CD4-positive, alpha-beta T cell treated with Interleukin-12 subunit alpha and Interleukin-12 subunit beta, for 1 hour (primary cell): ENCODE measurements at places on chromosomes 7 and 10.

- DNase-seq: no peak
Observed at GRCh38 chr7:54111814-54112511, 430.2 kb upstream of the VSTM2A start.

- no peak for DNase-seq
Observed at GRCh38 chr7:2172311-2173188, 60.2 kb downstream of the MAD1L1 start.

- no peak for DNase-seq
Observed at GRCh38 chr10:32174349-32174893, 118.2 kb upstream of the KIF5B start.

DNA sequence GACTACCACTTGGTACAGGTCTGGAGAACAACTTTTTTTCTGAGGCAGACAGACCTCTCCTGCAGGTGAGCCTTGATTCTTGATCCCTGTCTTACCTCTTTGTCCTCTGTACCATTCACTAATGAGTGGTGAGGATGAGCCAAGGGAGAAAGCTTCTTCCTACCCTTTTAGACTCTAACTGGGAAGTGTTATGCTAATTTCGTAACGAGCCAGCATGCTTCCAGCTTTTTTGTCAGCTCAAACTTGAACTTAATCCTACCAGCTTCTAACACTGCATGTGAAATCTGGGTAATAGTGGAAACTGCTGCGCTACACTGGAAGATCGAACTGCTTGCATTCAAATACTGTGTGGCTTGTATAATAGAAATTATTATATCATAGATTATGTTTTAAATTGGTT is 87.0 kb downstream of the NEUROD6 start:
- DNase-seq: no peak

DNA sequence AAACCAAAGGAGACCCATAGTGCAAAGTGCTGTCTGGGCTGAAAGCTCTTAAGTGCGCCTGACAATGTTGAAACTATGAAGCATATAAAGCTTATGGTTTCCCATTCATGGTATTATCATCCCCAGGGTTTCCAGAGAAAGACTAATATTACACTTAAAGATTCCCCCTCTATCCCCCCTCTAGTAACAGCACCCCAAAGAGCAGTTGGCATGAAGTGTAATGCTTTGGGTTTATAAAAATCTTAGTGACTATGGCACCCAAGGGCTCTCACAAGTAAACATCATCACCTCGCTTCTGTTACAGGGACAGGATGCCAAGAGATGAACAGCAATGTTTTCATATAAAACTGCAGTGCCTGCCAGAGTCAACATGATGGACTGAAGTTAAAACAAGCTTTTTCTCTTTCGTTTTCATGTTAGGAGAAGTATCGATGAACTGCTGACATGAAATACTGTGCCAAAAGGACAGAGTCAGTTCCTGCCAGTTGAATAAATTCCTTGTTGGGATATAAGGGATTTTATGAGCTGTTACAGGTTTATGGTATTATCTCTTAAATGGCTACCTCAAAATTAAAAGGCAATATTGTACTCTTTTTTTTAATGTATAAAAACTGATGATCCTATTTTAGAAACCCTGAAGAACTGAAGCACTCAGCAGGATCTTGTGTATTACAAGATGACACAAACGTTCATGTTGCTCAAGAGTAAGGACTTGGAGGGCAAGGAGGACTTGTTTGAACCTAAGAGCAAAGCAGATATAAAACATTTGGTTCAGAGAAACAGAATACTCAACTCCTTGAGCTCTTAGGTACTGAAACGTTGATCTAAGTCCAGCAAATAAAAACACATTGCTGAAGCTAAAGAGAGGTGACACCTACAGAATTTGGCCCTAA is 203.7 kb upstream of the IMMP2L start:
- DNase-seq: no peak

GRCh38 chr7:136122026-136122425 is 144.9 kb upstream of the MTPN start:
- no peak for DNase-seq

GRCh38 chr10:99630433-99630832 is 10.2 kb upstream of the SLC25A28 start:
- DNase-seq: peak; percentile 25

GRCh38 chr10:125190414-125190813 is 30.1 kb upstream of the CTBP2 start:
- DNase-seq: no peak

- no peak for DNase-seq
Observed at GRCh38 chr7:129665013-129665401, 53.5 kb downstream of the NRF1 start.

DNA sequence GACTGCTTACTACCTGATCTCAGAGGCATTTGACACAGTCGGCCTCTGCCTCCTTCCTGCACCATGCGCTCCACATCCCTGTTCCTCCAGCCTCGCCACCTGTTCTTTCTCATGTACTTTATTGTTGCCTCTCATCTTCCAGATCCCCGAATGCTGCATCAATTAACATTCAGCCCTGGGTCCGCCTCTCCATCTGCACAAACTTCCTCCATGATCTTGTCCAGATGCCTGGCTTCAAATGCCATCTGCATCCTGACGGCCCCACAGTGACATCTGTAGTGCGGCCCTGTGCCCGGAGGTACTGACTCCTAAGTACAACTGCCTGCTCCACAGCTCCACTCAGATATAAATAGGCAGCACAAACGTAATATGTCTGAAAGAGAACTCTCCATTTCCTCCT is 51.2 kb upstream of the STK17A start:
- DNase-seq: no peak

GRCh38 chr7:159097661-159098423 is 46.8 kb downstream of the VIPR2 start:
- DNase-seq: no peak

- peak; percentile 23 for DNase-seq
Observed at GRCh38 chr7:149772956-149773434, 393 bp downstream of the ZNF467 start.

- no peak for DNase-seq
Observed at GRCh38 chr7:28406192-28406591, 6.1 kb upstream of the CREB5 start.

DNA sequence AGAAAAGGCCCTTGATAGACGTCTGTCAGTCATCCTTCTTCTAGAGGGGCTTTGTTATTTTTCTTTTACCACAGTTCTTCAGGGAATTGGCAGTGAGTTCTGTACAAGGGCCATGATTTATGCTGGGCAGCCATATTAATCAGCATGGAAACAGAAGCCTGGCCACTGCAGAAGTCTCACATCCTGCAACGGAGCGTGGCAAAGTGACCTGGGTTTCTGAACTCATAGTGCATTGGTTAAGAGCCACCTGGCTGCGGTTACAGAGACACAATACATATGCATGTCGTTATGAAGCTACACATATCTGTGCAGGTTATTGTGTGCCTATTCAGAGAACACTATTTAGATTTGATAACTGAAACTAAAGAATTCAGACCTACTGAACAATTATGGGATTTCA is 419.4 kb upstream of the CELF2 start:
- DNase-seq: no peak

DNA sequence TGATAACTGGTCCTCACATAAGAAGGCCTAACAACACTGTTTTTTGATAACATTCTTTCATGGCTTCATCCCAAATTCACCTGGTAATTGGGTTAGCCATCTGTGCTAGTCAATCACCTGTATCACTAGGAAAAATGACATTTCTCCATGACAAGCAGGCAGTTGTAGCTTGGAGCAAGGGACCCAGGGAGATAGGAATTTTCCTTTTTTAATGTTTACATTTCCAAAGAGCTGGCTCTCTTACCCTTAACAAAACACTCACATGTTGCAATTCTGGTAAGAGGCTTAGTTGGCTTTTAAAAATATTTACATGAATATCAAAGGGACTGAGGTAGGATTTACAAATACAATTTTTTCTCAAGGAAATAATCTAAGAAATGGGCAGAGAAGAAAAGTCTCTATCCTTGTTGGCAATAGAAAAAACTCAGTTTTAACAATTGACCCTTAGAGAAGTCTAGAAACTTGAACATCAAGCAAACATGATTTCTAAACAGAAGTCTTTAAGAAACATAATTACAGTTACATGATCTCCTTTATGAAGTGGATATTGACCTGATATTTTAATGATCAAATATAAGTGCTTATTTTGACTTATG is 16.1 kb upstream of the AKR1C1 start:
- no peak for DNase-seq

- no peak for DNase-seq
Observed at GRCh38 chr10:78726171-78726570, 342.6 kb upstream of the ZMIZ1 start.

- no peak for DNase-seq
Observed at GRCh38 chr10:50522908-50523307, 100.8 kb downstream of the SGMS1 start.

DNA sequence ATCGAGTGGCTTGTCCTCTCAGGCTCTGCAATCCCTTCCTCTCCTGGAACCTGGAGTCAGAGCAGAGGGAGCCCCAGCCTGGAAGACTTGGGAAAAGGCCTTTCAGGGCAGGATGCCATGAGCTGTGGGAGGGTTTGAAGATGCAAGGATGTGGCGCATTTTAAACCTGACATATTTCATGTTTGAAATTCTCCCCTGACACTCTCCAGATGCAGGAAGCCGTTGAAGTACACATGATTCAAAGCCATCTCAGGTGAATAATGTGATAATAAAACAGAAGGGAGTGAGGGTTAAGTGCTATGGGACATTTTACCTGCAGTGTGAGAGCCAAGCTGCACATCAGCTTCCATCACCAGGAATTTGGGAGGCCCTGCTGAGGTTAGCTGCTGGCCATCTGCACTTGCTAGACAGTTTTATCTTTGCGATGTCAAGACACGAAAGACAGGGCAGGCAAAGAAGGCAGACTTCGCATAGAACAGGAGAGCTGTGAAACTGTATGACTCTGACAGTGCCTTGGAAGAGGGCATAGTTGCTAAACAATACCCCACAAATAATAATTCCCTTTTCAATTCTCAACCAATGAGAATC is 159.1 kb upstream of the GDF10 start:
- DNase-seq: no peak

DNA sequence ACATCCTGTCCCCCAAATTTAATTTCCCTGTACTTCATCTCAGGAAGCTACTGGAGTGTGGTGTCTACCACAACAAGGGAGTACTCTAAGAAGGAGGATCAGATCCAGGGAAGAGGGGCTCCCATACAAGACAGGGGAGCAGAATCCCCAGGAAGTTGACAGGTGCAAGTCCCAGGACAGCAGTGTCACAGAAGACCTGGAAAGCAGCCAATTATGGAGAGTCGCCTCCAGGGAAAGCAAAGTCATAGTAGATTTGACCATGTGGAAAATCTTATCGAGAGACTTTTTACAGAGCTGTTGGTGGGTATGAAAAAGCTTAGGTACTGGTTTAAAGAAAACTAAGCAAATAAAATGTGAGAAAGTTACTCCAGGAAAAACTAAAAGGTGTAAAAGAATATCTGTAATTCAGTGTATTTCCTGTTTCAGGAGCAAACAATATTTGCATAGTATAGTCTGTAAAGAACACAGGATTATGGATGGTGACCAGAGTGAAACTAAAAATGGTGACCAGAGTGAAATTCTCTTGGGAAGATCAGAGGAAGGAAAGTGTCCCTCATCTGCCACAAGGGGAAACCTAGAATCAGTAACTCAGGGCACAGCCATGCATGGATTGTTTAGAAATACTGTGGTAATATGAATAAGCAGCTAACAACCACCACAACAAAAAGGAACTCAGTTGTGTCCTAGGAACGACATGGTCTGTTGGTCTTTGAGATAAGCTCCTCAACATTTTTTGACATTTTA is 44.5 kb downstream of the LANCL2 start:
- no peak for DNase-seq

- DNase-seq: no peak
Observed at GRCh38 chr10:89074120-89074519, 83.5 kb downstream of the FAS start.

DNA sequence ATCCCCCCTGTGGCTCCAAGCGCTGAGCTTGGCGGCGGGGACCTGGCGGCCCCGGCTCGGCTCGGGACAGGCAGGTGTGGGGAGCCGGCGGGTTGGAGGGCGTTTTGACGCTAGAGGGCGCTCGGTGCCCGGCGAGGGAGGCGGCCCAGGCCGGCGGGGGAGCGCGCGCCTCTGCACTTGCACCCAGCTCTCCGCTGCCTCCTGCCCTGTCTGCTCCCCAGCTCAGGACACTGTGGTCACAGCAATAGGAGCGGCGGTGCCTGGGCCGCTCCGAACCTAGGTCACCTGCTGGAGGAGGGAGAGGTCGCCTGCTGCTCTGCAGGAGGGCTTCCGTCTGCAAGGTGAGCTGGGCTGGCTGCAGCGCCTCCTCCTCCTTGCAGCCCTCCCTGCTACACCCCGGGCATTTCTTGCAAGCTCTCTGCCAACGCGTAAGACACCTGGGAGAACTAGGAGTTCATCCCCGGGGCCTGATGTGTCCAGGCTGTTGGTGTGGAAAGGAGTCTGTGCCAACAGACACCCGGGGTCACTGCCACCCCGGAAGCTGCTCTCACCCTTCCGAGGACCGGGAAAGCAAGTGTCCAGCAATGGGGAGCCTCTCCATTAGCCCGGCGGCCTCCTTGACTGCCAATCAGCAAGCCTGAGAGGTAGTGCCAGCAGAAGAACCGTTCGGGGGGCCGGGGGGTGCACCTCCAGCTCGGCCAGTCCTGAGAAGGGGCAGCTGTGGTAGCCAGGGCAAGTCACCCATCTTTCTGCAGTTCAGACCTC is 620.4 kb downstream of the GALNT17 start:
- DNase-seq: peak; percentile 11

DNA sequence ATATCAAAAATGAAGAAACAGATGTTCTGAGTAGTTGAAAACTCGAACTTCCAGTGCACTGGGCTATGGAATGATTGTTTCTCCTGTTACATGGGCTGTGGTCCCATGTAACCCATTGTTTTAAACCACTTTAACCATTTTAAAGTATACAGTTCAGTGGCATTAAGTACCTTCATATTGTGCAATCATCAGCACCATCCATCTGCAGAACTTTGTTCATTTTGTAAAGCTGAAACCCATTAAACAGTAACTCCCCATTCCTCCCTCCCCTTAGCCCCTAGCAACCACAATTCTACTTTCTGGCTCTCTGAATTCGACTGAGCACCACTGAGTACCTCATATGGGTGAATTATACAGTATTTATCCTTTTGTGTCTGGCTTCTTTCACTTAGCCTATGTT is 217.4 kb downstream of the LRMDA start:
- no peak for DNase-seq

DNA sequence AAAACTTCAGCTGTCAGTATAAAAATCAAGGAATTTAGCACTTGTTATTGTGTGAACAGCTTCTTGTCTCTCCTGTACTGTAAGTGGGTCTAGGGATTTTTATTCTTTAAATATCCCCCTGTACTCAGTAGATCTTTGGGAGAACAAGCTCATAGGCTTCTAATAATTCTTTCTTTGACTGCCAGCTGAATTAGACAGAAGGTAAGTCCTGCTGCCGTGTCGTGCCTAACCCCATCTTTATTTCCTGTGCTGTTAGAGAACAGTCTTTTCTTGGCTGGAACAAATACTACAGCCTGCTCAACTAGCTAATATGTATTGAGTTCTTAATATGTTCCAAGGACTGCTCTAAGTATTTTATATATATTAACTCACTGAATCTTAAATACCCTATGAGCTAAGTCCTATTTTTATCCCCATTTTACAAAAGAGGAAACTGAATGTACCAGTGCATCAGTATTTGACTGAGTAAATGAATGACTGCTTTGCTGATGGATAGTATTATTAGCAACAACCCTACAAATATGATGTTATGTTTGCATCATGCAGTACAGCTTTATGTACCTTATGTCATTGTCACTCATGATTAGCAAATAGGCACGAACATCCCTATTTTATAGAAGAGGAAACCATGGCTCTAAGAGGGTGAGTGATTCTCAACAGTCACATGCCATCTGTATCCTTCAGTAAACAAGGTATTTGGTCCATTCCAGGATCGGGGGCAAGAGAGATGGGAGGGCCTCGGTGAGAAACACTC is 5.5 kb upstream of the DUSP5 start:
- DNase-seq: no peak
